Activated CD4-positive, alpha-beta T cell treated with anti-CD3 and anti-CD28 coated beads, Interleukin-2, amount 50 U/mL, for 48 hours (primary cell): ENCODE measurements at places on chromosomes 5 and 9.

DNA sequence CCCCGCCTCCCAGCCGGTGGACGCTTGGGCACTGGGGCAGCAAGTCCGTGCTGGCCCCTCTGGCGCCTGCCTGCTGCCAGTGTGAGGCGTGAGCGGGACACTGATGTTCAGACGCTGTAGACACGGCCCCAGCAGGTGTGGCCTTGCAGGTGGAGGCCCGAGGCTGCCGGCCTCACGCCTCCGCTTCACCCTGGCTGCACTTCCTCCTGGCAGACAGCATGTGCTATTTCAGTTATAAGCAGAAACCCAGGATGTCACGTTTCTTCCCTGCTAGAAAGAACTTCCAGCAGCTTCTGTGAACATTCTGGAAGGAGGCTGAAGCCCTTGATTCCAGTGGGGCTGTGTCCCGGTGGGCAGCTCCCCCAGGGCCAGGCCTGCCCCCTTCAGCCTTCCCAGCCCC lies 114.8 kb upstream of the FCN2 start:
- no peak for DNase-seq

- no peak for DNase-seq
Observed at GRCh38 chr5:5181650-5182324, 41.7 kb downstream of the ADAMTS16 start.

- DNase-seq, result no peak
Observed at GRCh38 chr5:143801252-143801939, 10.6 kb upstream of the HMHB1 start.

DNA sequence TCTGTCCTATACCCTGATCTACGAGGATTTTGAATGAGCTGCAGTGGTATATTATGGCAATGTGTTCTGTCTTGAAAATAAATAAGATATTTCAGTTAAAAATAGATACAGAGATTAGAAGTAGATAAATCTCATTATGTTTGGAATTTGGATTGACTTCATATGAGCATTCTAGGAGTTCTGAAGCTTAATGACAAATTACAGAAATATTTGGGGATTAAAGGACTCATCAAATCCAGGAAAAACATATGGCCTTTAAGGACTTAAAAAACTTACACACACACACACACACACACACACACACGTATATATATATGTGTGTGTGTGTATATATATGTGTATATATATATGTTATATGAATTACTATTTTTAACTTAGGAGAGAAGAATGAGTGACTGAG lies 446.9 kb upstream of the CD180 start:
- no peak for DNase-seq

GRCh38 chr5:36156619-36157018 lies 4.7 kb downstream of the SKP2 start:
- DNase-seq, result no peak

DNA sequence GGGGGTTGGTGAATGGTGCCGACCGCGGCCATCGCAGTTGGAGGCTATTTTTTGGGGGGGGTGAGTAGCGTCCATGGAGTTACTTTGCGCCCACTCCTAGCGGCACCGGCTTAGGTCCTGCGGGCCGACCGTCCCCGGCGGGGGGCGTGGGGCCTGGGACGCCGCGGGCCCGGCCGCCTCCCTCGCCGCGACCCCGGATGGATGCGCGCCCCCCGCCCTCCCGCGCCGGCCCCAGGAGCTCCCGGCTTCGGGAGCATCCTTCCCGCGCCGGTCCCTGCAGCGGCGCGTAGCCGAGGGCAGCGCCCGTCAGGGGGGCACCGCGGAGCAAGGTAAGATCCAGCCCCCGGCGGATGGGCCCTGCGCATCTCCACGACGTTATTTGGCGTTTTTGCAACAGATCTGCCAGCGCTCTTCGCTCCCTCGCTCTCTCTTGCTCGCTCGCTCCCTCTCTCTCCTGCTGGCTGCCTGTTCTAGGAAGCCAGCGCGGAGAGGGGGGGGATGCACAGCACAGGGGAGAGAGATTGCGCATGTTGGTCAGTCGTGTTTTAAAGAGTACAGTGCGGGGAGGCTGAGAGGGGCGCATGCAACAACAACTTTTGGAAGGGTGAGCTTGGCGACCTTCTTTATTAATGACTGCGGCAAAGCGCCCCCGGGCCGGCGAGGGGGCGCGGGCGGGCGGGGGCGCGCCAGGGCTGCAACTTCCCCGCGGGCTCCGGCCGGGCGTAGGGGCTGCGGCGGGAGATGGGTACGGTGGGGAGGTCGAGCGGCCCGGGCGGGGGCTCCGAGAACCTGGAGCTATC lies 413 bp downstream of the JADE2 start:
- peak; percentile 60 for DNase-seq

- DNase-seq, result no peak
Observed at GRCh38 chr5:116778651-116779280, 204.1 kb upstream of the SEMA6A start.
